ENCODE measurements at places on chromosomes 7 and 10. TPM values are rescaled to one million over a fixed set of nuclear protein-coding genes. Genes with fewer than 3 reads are reported as not detected.

Gene AGK
- total RNA-seq, result 90.2 TPM

DNA sequence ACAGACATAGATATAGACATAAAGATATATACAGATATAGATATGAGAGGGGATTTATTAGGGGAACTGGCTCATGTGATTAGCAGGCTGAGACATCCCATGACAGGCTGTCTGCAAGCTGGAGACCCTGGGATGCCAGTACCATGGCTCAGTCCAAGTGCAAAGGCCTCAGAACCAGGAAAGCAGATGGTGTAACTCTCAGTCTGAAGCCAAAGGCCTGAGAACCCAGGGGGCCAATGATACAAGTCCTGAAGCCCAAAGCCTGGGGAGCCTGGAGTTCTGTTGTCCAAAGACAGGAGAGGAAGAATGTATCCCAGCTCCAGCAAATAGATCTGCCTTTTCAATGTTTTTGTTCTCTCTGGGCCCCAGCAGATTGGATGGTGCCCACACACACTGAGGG, 5.5 kb downstream of the NCOA4 start:
- no peak for DNase-seq

Gene KLLN
- 0.32 TPM for total RNA-seq

DNA sequence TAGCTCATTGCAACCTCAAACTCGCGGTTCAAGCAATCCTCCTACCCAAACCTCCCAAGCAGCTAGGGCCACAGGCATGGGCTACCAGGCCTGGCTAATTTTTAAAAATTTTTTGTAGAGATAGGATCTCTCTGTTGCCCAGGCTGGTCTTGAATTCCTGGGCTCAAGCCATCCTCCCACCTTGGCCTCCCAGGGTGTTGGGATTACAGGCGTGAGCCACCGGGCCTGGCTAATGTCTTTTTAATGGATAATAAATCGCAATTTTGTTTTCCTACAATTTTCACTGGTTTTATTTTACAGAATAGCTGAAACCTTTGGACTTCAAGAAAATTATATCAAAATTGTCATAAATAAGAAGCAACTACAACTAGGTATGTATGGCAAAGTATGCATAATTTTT, 10.9 kb downstream of the NUB1 start:
- DNase-seq, result no peak

Gene NEUROD6
- total RNA-seq, result not detected

GRCh38 chr7:98058186-98058585, 48.5 kb upstream of the LMTK2 start:
- no peak for DNase-seq

- no peak for DNase-seq
These were observed 1.1 kb downstream of the RALA start for GRCh38 chr7:39624442-39624807.

GRCh38 chr10:34816501-34817002, 1.5 kb upstream of the PARD3 start:
- DNase-seq, result no peak

DNA sequence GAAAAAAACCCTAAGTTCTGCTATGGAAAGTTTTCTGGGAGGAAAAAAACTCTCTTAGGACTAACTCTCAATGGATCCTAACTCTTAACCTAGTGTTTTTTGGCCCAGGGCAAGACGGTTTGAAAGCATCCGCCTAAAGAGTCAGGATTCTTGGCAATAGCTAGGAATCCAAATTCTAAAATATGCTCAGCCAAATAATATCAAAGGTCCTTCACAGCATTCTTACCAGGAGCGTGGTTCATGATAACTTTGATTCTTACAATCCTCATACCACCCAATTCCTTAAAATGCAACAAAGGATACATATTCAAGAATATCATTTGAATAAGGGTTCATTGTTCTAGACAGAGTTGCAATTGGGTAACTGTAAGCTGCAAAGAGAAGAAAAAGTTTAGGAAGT, 21.3 kb downstream of the CPA1 start:
- no peak for DNase-seq

DNA sequence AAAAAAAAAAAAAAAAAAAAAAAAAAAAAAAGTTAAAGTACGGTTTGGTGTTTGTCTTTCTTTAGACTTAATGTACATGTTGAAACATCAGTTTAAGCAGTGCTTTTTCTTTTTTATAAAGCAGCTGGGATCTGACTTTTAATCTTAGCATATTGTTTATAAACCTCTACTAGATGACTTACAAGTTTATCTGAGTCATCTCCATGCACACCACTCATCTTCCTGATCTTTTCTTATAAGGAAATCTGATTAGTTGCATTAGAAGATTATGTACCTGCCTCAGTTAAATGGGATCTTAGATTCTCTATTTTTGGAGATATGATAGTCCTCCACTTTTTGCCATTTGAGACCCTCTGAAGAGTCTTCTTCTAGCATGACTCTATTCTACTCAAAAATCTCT, 391.9 kb upstream of the LRGUK start:
- no peak for DNase-seq

Gene CHCHD2
- total RNA-seq, result 747 TPM

GRCh38 chr10:33963729-33964128, 629.3 kb upstream of the NRP1 start:
- no peak for DNase-seq

DNA sequence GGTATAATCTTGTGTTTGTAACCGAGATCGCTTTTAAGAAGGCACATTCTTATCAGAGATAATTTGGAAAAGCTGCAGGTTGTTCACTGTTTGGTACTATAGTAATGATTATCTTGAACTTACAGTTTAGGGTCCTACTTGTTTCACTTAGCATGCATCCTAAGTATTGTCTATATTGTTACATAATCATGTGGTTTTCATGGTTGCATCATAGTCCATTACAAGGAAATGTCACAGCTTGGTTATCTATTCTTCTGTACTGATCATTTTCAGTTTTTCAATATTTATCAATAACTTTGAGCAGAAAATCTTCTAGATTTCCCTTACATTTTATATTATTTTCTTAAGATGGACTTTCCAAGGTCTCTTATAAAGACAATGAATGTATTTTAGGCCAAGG, 116.3 kb downstream of the PLPP4 start:
- DNase-seq, result no peak

Gene MINPP1
- total RNA-seq, result 11.6 TPM

Gene PVRIG
- 21.9 TPM for total RNA-seq

DNA sequence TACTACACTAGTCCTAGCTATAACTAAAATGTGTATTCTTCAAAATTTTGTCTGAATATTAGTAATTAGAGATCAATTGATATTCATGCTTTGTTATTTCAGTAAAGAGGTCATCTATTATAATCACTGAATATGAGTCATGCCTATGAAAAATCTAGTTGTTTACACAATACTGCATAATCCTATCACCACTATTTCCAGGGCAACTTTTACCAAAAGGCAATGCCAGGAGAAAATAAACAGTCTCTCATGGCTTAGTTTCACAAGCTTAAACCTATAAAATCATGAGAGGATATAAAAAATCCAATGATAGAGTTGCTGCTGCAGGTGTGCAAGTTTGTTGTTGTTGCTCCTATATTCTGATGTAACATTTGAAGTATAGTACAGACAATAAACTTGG, 149.9 kb upstream of the COL1A2 start:
- no peak for DNase-seq

GRCh38 chr7:51727441-51727840, 410.8 kb upstream of the COBL start:
- no peak for DNase-seq

DNA sequence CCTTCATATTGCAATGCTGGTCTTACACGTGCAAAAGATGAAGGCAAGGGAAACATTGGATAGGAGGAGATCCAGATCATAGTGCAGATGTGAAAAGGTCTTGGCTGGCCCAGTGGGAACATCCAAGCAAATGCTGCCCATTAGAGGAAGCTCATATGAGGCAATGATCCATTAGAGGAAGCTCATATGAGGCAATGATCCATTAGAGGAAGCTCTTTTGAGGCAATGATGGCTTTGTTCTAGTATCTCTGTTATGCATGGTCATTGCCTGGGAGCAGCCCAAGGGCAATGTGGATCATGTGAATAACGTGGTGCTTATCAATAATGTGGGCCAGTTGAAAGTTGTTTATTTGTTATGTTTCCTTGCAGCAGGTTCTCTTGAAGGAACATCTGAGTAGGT, 37.8 kb downstream of the STEAP4 start:
- DNase-seq, result no peak

DNA sequence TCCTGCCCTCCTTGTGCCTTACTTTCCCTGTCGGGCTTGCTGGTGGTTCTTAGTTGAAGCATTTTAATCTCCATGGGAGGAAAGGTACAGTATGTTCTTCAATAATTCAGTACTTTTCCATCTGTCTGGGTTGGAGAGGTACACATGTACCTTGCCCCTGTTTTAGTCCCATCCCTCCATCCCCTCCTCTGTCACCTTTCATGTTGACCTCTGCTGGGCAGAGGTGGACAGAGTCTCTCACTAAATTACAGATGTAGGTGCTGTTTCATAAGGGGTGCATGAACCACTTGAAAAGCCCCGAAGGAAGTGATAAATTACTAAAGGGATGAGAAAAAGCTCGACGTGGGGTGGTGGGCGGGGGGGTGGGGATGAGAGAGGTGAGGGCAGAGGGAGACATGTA, 5.4 kb downstream of the AGFG2 start:
- DNase-seq, result no peak

GRCh38 chr10:80205477-80206276, at the start of gene ANXA11:
Gene ANXA11, minus strand, starts transcription at chr10:80205537. Its CDS starts 32,676 bp downstream, at chr10:80172861.
- peak; percentile 81 for DNase-seq

DNA sequence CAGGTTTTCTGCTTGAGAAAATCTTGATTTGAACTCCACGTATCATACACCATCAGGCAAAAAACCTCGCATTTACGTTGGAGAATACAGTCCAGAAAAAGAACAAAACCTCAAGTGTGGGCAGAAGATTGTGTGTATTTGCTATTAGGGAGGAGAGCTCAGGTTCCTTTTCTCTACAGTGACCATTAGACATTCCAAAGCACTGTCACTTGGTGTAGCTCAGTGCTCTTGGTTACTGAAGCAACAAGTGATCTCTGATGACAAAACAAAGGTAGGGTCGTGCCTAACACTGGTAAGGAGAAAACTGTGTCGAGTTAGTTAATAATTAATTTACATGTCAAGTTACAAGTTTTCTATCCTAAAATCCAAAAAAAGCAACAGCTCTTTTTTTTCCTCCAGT, 72.6 kb downstream of the C1GALT1 start:
- no peak for DNase-seq

- no peak for DNase-seq
These were observed 3.3 kb upstream of the TBXAS1 start for GRCh38 chr7:139825666-139826290.

DNA sequence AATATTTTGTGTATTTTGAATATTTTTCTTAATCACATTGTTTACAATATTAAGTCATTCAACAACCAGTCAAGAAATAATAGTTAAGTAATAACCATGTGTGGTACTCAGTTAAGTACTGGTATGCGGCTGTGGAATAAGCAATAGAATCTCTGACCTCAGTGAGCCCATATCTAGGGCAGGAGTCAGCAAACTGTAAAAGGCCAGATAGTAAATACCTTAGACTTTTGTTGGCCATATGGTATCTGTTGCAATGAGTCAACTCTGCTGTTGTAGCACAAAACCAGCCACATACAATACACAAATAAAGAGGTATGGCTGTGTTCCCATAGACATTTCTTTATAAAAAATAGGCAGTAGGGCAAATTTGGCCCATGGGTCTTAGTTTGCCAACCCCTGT, 311.6 kb upstream of the SEMA3A start:
- no peak for DNase-seq

DNA sequence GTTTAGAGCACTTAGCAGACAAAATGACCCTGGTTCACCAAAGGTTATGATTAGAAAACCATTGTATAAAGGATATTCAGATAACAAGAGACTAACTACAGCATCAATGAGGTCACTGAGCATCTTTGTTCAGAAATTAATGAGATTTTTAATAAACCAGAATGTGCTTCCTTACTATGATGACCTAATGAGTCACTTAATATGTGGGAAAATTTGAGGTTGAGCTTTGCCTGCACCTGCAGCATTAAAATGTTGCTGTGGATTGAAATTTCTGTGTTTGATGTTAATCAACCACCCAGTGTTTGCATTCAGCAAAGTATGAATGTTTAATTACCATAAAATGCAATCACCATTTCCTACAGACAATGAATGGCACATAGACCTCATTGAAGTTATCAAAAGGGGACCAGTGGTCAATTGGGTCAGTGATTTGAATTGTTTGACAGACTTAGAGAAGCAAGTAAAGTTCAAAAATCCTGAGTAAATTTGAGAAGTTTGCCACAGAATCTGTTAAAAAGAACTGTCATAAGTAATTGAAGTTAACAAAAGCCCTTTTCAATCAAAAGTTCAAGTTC, 45.8 kb downstream of the EXOC6 start:
- DNase-seq, result no peak

Gene TEX36
- total RNA-seq, result not detected

- no peak for DNase-seq
These were observed 43.4 kb downstream of the FOXL3 start for GRCh38 chr7:333393-333764.

Gene TDRD1
- 2.2 TPM for total RNA-seq

Gene UFSP1
- 5.1 TPM for total RNA-seq

DNA sequence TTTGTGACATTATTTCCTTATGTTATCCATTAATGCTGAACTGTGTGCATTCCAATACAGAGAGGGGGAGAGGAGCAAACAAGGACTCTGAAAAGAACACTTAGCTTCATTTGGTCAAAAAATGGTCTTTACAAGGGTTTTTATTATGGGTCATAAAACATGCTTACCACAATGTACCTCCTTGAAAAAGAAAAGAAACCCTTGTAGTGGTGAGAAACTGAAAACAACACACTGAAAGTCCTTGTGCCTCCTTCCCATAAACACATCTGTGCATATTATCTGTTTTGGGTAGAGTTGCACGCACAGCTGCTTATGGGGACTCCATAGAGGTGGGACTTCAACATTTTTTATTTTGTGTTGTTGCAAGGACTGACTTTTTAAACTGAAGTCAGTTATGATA, 98.7 kb downstream of the CDK6 start:
- no peak for DNase-seq

- DNase-seq, result no peak
These were observed 226.3 kb downstream of the GLI3 start for GRCh38 chr7:42010751-42011150.

Gene GPR15LG
- not detected for total RNA-seq

Gene ACHE
- total RNA-seq, result 0.32 TPM

GRCh38 chr10:95505084-95505610, 56.0 kb downstream of the SORBS1 start:
- DNase-seq, result no peak

GRCh38 chr7:1845536-1846311, 175.6 kb downstream of the ELFN1 start:
- no peak for DNase-seq

Gene NYAP1
- 0.33 TPM for total RNA-seq

DNA sequence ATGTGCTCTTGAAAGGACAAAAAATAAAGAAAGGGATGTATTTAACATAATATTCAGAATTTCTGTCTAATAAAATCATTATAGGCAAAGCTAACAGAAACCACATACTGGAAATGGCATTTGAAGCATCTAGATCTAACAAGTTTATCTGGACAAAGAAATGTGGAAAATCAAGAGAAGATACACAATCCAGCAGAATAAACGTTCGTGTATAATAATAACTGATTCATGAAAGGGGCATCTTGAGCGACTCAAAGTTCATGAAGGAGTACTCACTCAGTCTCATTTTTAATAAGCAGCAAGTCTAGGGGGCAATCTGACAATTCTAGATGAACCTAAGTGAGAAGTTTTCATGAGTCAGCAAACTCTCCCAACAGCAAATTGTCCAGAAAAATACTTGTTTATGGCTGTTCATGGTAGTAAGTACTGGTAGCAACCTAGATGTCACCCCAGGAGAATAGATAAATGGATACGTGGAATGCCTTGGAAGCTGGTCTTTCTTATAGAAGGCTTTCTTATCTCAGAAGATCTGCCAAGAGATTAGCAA, 541.8 kb downstream of the INHBA start:
- DNase-seq, result no peak

GRCh38 chr7:116395141-116395791, 104.3 kb upstream of the CAV2 start:
- DNase-seq, result no peak

Data from activated T-cell treated with anti-CD3 and anti-CD28 coated beads, Interleukin-2, amount 50 U/mL, for 4 hours (primary cell).